ENCODE measurements at places on chromosomes 6 and 20.

DNA sequence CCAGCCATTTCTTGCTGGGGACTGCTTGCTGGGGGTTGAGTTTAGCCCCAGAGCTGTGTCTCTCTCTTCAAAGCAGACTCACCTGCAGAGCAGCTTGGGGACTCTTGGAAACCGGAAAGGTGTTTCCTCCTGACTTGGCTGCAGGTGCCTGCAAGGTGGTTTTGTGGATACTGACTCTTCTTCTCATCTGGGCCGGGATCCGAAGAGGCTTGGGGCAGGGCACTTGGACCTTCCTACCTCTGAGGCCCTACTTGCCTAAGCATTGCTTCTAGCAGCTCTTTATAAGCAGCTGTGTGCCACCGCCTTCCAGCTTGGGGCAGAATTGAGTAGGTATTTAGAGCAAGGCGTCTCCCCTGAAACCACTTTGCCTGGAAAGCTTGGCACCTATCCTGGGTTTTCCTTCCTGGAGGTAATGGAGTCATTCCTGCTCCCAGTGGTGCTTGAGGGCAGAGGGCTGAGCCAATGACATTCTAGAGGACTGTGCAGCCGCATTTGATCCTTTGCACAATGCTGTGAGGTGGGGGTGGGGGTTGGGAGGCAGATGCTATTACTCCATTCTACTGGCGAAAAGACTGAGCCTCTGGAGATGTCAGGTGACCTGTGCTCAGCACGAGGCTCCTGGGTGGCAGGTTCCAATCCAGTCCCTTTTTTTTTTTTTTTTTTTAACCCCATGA is 3.4 kb upstream of the CTSZ start:
- DNase-seq, result no peak

DNA sequence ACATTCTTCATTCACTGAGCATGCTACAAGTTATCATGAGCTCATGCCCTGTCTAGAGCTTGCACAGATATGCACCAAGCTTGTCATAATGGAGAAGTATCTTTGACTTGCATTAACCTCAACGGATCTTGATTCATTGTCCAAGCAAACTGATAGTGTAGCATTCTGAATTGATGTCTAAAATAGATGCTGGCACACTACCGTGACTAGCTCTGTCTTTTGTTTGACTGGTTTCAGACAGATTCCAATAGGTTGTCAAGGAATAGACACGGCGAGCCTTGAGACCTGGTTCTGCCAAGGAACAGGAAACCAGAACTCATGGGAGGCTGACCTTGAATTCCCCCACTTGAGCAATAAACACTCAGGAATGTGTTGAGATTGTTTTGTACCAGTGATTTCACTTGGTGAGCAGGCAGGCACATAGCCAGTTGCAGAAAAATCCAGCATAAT is 1153.1 kb upstream of the GJE1 start:
- DNase-seq, result no peak

GRCh38 chr20:34831936-34832335 is 6.5 kb upstream of the NCOA6 start:
- DNase-seq, result no peak

- DNase-seq, result no peak
These were observed 51.5 kb upstream of the KIF25 start for GRCh38 chr6:167946007-167946406.

- DNase-seq, result no peak
These were observed 41.3 kb downstream of the NCOA3 start for GRCh38 chr20:47543006-47543431.

GRCh38 chr6:130676773-130677144 is 150.4 kb upstream of the SMLR1 start:
- DNase-seq, result no peak

DNA sequence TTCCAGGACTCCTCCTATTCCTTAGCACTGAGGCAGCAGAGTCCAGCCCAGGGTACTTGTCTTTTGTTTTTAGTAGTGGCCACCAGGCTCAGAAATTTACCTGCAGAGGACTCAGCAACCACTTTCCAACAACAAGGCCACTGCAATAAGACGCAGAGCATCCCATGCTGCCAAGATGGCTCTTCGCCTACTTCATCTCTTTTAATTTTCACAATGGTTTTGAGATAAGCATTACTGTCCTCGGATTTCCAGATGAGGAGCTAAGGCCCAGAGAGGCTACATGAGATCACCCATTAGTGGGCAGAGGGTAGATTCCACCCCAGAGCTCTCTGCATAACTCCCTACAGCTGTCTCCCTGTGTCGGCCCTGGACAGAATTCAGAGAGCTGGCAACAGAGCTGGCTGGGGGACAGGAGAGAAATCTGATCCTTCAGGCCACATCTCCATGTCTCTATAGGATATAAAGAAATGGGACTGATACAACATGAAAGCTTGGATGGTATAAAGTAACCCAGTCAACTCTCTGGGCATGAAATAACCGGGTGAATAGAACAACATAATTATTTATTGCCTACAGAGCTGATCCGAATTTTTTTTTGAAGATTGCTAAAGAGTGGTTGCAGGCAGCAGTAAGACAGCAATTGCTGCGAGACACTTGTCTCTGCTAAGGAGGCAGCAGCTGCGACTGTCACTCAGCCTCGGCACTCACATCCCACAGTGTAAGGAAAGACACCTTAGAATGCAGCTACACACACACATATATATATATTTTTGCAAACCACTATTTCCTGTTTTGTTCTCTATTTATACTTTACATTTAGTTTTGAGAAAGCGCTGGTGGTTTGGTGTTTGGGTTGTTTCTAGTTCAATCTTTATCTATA is 37.2 kb downstream of the SCML4 start:
- no peak for DNase-seq

DNA sequence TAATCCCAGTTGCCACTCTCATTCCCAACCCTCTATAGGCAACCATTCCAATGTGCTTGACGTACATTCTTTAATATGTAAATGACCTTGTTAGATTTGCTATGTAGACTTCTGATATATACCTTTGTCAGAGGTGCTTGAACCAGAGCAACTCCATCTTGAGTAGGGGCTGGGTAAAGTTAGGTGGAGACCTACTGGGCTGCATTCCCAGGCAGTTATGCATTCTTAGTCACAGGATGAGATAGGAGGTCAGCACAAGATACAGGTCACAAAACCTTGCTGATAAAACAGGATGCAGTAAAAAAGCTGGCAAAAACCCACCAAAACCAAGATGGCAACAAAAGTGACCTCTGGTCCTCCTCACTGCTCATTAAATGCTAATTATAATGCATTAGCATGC is 8.3 kb upstream of the HM13 start:
- no peak for DNase-seq

DNA sequence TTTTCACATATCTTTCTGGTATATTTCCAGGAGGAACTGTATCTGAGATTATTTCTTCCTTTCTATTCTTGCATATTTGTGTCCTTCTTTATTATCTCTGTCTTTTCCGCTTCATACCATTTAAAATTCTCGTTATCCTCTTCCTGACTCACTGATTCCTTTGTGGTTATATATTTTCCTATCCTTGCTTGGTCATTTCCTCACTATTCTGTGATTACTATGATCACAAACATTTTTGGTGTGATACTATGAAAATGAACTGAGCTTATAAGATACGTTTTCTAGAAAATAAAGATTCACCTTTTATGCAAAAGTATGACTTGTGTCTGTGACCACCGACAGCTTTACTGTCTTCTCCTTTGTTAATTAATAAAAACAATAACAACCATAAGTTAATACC is 26.5 kb upstream of the MYCT1 start:
- DNase-seq, result no peak

- DNase-seq, result no peak
These were observed 15.8 kb downstream of the NFATC2 start for GRCh38 chr20:51526754-51527153.

DNA sequence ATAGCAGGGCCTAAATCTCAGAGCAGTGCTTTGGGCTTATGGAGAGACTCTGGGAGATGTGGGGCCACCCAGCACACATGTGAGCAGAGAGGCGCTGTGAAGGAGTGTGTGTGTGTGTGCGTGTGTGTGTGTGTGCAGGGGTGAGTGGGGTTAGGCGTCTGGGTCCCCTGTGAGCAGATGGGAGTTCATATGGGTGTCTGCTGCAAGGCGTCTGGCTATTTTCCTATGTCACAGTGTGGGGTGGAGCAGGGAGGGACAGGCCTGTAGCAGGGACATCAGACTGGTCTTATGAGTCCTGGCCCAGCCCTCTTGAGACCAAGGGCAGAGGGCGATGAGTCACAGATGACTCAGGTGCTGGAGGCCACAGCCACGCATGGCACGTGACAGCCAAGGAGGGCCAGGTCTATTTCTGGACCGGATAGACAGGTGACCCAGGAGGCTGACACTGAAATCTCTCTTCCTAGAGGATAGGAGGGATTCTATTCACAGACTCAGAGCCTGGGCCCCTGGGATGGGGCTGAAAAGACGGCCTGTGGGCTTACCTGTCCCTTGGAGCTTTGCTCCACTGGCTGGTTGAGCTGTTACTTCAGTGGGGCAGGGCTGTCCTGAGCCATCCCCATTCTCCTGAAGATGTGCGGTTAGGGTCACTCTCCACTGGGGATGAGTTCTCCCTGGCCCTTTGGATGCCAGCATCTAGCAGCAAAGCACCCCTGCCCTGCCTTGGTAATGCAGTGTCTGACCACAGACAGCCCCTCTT is 28.9 kb downstream of the VEGFA start:
- DNase-seq, result no peak

DNA sequence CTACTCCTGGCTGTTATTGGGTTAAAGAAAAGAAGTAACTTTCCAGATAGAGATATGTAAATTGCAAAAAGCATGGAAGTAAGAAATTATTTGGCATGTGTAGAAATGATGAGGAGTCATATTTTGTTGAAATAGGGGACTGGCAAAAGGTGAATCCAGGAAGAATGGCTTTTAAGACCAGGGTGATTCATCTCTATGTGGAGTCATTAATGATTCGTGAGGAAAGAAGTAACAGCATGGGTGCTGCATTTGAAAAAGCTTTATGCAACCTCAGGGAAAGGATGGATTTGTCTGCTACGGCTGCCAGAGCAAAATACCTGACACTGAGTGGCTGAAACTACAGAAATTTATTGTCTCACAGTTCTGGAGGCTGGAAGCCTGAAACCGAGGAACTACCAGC is 14.8 kb upstream of the SYNE1 start:
- no peak for DNase-seq

Measured in stimulated activated CD4-positive, alpha-beta T cell treated with anti-CD3 and anti-CD28 coated beads, Interleukin-4, amount 100 ng/mL, for 4 hours (primary cell).